LoVo (cell line): ENCODE measurements at places on chromosomes 7 and 10.

DNA sequence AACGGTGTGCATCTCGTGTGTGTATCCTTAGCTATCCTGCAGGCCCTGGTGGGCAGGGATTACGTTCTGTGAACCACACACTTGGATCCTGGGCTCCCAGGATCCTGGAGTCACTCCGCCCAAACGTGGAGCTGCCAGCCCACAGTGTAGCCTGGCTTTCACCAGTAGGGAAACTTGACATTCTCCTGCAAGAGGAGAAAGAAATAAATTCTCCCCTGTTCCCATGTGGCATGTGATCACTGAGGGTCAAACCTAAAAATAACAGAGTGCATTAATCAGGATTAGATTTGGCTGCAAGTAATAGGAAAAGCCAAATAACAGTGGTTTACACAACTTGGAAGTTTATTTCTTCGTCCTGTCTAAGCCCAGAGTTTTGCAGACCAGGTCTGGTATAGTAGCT is 32.3 kb downstream of the PALD1 start:
- DNase-seq: no peak

DNA sequence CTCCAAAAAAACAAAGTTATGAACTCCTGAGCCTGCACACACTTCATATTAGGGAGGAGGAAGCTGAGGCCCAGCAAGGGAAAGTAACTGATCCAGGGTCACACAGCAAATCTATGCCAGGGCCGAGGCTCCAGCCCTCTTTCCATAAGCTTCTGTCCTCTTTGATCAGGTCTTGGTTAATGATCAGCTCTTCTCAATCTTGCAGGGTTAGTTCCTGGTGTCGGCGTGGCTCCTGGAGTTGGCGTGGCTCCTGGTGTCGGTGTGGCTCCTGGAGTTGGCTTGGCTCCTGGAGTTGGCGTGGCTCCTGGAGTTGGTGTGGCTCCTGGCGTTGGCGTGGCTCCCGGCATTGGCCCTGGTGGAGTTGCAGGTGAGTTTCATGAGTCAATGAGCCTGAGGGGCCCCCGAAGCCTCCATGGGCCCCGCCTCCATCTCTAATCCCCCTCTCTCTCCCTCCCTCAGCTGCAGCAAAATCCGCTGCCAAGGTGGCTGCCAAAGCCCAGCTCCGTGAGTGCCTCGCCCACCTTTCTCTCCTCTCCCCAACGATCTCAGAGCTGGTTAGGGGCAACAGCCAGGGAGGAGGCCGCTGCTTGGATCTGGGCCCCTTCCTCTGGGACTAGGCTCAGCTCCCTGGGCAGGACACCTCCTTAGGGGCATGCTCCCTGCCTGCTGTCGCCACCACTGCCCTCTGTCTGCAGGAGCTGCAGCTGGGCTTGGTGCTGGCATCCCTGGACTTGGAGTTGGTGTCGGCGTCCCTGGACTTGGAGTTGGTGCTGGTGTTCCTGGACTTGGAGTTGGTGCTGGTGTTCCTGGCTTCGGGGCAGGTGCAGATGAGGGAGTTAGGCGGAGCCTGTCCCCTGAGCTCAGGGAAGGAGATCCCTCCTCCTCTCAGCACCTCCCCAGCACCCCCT is 23.7 kb upstream of the LIMK1 start:
- peak; percentile 84 for DNase-seq

DNA sequence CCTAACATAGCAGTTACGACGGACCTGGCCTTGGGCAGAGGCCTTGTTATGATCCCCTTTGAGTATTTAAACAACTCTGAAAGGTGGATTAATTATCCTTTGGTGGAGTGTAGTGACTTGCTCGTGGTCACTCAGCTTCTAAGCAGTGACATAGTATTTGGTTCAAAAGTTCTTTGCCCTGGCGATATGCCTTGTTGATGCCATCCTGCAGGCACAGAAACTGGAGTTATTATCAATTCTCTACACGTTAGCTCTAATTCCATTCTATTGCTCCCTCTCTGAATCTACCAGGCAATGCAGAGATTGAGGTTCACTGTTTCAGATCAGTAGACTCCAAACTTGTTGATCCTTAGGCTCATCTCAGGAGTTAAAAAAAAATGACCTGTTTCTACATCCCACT is 32.5 kb upstream of the ELMO1 start:
- no peak for DNase-seq

GRCh38 chr7:112410092-112410491 is 40.2 kb upstream of the IFRD1 start:
- no peak for DNase-seq

DNA sequence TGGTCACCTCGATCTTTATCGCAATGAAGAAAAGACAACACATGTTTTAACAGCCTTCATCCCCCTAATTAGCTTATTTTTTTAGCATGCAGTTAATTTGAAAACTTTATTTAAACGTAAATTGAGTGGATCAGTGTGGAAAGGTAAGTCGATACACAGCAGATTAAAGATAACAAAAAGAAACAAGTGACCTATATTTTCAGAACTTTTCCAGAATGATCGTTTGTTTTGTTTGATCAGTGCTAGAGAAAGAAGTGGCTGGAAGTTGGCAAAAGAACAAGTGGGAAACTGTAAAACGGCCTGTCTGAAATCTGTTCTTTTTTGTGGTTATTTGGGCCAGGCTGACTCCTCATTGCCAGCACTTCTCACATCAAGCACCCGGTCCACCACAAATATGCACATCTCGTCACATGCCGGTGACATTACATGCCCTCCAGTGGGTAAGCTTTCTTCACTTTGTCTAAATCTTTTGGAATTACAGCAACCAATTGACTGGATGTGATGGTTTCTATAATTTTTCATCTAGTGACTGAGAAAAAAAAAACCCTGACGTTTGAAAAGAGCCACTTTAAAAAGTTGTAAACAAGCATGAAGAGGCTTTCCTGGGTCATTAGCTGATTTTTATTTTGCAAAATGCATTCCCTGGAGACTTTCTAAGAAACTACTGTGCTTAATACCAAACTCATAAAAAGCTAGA is 33.2 kb downstream of the C7orf33 start:
- DNase-seq: peak; percentile 38

DNA sequence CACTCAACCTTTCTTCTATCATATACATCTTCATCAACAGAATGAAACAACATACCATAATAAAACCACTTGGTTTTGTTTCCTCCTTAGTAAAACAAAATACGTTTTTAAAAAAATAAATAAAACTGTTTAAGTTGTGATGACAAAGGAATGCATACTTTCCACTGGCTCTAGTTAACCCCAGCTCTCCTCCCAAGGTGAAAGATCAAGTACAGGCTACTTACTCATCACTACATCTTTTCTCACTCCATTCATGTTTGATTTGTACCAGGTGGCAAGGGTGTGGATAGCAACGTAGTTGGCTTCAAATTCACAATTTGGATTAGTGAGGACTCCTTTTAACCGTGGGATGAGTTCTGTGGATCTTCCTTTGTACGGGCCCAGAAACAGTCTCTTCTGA is 14.7 kb downstream of the OGA start:
- no peak for DNase-seq

- DNase-seq: peak; percentile 67
Measured at GRCh38 chr7:142459551-142459963, 201.7 kb upstream of the PRSS58 start.

DNA sequence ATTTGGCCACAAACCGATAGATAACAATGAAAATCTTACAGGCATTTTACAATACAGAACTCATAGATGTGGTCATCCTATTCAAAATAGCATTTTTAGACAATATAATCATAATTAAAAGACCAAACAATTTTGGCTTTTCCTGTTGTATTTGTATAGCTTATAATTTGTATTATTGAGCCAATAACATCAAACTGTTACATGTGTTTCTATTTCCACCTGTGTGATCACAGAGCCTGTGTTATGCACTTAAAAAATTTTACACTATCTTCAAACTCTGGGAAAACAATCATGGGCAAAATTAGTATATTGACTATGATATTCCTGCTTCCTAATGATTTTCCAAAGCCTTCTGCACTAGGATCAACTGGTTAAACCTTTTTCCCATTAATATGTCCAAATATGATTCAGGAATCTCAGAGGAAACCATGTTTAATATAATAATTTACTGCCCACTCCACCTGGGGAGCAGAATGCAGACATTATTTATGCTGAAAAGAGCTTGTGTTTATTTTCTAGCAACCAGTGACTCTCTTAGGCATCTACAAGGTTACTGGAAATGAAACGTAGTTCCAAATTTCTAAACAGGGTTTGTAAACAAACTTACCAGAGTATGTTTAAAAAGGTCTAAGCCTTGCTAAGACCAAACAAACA is 1.7 kb downstream of the RHOBTB1 start:
- no peak for DNase-seq

GRCh38 chr10:5943536-5943935 is 33.8 kb downstream of the IL15RA start:
- DNase-seq: no peak

GRCh38 chr7:16320099-16320660 is 101.2 kb downstream of the CRPPA start:
- no peak for DNase-seq

DNA sequence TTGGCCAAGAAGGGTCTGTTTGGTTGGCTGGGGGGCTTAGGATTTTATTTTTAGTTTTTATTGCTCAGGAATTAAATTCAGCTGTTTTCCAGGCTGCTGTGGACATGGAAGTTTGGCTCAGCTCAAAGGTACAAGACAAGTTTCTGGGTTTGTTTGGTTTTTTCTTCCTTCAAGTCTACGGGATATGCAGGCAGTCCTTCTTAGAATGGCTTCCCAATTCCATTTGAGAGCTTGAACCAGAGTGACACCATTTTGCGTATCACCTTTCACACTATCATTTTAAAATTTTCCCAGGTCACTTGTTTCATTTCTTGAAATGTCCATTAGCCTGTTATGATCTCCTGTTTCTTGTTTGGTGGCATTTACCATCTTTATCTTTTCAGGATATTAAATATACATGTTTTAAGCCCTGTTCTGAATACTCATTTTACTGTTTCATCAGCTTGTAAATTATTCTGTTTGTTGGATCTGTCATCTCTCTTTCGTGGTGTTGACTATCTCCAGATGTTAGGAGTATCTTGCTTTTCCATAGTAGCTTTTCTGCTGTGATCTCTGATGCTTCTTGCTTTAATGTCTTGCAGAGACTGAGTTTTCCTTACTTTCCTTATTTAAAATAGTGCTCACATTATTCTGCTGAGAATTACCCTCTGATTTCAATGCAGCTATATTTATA is 9.4 kb upstream of the TMEM168 start:
- no peak for DNase-seq

GRCh38 chr10:3469639-3470020 is 297.0 kb upstream of the PITRM1 start:
- DNase-seq: no peak

DNA sequence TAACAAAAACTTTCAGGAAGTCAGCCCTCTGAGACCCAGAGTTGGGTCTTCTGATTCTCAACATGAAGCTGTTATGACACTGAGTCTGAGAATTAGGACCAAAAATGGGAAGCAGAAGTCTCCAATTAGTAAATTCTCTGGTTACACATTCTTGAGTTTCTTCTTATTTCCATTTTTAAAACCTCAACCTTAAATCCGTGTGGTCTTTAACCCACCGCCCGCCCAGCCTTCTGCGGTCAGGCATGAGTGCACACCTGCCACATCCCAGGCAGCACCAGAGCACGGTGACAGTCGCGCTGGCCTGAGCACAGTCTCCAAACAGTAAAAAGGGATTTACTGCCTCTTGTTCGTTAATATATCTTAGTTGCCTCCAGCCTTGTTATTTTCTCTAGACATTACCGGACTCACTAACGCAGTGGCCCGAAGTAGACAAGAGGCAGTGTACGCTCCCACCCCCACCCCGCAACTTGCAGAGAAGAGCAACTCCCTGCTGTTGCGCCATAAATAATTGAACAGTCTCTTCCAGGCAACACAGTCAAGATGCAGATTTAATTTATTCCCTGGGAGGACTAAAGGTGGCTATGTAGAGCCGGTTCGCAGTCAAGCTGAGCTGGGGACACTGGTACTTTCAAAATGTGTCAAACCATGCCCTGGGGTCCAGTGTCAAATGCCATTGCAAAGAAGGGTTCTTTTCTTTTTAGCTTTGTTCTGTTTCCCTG is 147.0 kb upstream of the CELF2 start:
- no peak for DNase-seq

- DNase-seq: no peak
Measured at GRCh38 chr10:110045772-110046171, 38.0 kb downstream of the ADD3 start.

GRCh38 chr10:6067457-6067856 is 5.3 kb upstream of the IL2RA start:
- no peak for DNase-seq

DNA sequence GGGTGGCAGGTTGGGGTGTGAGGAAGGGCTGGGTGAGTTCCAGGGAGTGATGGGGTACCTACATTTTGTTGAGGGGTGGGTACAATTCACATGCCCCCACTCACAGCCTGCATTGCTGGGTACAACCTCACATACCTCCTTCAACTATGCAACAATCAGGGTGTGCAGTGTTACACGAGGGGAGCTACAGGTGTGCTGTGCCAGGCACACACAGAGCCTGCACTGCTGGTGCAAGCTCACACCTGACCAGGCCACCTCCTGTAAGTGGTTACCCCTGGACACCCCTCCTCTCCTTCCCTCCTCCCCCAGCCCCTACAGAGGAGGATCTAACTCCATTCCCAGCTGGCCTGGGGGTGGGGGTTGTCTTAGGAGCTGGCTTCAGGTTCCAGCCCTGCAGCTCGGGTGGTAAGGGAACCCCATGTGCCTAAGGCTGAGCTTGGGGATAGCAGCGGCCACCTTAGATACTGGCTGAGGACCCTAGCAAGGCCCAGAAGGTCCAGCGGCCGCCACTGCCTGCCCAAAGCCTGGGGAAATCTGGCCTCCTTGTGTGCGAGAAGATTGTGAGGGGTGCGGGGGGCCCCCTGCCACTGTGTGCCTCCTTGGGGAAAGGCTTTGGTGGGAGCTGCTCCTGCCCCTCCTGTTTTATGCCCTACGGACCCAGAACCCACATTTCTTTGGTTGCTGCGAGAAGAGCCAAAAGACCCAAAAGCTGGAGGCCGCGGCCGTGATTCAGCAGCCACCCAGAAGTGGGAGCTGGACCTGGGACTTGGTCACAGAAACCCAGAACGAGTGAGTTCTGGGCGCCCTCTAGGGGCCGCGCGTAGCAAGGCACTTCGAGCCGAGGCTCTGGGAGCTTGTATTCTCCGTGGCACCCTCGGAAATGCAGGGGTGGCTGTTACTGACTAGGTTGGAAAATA is 10.8 kb downstream of the TLX1 start:
- peak; percentile 79 for DNase-seq

DNA sequence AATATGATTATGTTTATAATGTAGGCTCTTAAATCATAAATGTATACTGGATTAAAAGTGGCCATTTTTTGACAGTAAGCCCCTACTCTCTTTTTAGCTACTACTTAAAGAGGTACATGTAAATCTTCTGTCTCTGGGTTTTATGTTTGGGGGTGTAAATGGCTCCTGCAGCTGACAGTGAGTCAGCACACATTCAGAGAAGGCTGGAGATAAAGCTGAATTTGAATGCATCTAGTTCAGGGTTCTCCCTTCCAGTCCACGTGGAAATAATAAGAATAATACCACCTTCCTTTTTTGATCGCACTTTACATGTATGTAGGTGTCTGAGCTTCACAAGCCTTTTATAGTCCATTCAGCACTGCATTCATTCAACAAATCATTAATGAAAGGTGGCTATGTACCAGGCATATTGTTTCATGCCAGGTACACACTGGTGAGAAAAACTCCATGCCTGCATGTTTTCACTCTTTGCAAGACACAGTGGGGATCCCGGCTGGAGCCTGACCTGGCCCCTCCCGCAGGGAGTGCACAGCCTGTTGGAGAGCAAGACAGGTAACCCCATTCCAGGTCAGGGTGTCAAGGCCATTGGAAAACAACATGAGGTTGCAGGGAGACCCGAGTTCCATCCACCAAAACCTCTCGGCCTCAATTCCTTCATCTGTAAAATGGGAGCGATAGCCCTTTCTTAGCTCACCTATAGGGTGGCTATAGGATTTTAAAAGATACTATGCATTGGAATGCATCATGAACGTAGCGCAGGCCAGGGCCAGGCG is 107.5 kb upstream of the ANLN start:
- DNase-seq: no peak

- DNase-seq: no peak
Measured at GRCh38 chr10:92832998-92833650, 15.2 kb upstream of the EXOC6 start.
